ENCODE measurements at places on chromosomes 13 and 19.
A peak's percentile ranks its signal among the peaks of the same experiment; 100 is the strongest.

DNA sequence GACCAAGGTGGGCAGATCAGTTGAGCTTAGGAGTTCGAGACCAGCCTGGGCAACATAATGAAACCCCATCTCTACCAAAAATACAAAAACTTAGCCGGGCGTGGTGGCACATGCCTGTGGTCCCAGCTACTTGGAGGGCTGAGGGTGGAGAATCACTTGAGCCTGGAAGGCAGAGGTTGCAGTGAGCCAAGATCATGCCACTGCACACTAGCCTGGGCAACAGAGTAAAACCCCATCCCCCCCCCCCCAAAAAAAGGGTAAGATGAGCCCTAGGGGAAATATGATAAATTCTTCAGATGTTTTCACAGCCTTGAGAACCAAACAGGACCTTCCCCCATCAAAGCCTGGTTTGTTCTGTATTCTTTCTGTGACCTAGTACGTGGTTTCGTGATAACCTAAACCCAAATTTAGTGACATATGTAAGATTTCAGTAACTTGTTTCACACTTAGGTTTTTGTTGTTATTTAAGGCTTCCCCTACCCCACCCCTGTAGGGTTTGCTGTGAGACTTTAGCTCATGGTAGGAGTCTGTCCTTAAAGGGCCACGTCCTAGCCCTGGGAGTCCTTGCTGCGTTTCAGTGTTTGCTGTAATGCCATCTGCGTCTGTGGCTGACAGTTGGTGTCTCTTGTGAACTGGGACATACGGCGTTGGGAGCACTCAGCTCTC is 49.6 kb downstream of the MYO9B start:
- DNase-seq: no peak

DNA sequence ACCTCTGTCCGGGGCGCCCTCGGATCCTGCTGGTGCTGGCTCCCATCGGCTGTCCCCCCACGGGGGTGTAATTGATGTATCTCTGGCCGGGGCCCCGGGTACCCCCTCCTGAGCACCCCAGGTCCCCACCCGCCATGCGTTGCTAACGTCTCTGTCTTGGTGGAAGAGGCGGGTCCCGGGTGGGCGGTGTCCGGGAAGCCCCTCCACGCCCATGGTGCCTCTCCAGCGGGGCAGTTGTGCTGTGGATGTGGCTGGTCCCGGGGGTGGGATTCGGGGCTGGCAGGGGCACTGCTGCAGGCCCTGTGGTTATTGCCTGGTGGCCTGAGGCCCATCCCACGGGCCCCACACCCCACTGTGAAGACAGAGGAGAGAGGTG is 4.9 kb downstream of the DIRAS1 start:
- no peak for DNase-seq

GRCh38 chr19:47097396-47098201 is 16.0 kb downstream of the ZC3H4 start:
- no peak for DNase-seq

GRCh38 chr19:54561840-54562239 is 11.8 kb upstream of the LILRA2 start:
- DNase-seq: no peak

GRCh38 chr13:75946536-75947284 is 310.6 kb downstream of the LMO7 start:
- no peak for DNase-seq

GRCh38 chr13:78658630-78659449 is at the start of gene OBI1:
Gene OBI1, minus strand, starts transcription at chr13:78659155. Its CDS starts 35 bp downstream, at chr13:78659120.
- DNase-seq: peak; percentile 40

GRCh38 chr13:44045180-44045562 is 165.5 kb downstream of the LACC1 start:
- DNase-seq: no peak

- DNase-seq: no peak
These were observed 5.4 kb downstream of the KIR3DL3 start for GRCh38 chr19:54729416-54730188.

DNA sequence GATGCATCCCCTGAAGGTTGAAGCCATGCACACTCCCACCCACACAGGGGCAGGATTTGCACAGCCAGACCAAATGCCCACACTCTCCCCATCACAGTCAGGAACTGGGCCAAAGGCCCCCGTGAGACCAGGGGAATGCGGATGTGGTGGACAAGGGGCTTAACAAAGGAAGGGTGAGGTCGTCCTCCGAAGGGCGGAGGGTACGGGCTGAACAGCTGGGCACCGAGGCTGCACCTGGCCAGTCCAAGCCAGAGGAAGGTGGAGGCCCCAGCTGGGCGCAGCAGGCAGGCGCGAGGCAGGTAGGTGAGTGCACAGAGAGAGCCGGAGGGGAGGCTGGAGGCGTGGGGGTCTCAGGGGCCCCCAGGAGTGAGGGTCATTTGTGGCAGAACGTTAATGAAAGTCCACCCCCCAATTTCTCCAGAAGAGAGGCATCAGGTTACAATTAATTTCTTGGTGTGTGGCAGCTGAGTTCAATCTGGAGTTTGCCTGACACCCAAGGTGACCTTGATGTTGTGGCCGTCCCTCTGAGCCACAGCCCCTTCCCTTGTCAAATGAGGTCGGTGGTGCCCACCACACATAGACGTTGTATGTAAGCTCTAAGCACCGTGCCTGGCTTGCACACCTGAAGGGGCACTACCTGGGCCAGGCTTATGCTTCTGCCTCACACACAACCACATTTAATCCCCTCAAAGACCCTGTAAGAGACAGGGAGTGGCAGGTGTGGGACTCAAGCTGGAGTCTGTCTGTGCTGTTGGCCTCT is 2.9 kb downstream of the KLK15 start:
- no peak for DNase-seq

GRCh38 chr19:29289020-29289419 is 76.1 kb upstream of the UQCRFS1 start:
- DNase-seq: no peak

GRCh38 chr19:8192221-8192820 is 16.8 kb upstream of the CERS4 start:
- no peak for DNase-seq

DNA sequence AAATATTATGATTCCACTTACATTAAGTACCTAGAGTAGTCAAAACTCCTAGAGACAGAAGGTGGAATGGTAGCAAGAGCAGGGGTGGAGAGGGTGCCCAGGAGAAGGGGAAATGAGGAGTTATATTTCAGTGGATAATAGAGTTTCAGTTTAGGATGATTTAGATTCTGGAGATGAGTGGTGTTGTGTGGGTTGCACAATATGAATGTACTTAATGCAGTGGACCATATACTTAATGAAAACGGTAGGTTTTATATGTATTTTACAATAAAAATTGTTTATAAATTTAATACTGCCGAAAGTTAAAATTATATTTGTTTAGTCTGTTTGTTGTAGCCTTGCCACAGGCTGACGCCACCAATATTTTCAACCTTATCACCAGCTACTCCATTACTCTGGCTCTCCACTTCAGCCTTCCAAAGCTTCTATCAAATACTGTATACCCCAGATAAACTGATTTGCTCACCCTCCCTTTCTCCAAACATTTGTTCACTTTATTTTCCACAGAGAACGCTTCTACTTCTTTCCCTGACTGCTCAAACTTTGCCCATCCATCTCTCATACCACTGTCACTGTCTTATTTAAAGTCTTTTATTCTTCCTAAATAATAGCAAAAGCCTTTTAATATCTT is 1.4 kb upstream of the RBM26 start:
- DNase-seq: no peak

DNA sequence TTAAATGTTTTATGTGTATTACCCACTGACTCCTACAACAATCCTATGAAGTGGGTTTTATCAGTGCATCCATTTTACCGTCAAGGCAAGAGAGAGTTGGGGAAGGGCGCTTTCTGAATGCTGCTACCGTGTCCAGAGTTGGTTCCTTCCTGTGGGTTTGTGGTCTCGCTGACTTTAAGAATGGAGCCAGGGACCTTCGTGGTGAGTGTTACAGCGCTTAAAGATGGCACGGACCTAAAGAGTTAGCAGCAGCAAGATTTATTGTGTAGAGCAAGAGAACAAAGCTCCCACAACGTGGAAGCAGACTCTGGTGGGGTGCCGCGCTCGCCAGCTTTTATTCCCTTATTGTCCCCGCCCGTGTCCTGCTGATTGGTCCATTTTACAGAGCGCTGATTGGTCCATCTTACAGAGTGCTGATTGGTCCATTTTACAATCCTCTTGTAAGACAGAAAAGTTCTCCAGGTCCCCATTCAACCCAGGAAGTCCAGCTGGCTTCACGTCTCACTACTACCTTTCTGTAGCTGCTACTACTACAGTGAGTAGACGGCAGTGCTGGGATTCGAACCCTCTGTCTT is 6.1 kb downstream of the OSCAR start:
- DNase-seq: no peak

DNA sequence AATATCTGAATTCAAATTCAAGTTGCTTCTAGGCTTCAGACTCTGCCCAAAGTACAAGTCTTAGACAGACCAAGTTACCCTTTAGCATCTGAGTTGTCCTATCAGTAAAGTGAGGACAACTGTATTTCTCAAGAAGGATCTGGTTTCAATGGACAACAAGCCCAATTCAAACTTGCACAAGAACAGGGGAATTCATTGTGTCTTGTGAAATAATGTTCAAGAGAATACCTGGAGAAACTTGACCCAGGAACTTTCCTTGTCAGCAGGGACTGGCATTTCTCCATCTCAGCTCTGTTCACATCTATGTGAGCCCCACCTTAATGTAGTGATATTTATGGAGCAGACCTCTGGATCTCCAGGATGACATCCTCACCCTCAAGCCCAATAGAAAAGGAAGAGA is 894.9 kb upstream of the SLC10A2 start:
- DNase-seq: no peak

DNA sequence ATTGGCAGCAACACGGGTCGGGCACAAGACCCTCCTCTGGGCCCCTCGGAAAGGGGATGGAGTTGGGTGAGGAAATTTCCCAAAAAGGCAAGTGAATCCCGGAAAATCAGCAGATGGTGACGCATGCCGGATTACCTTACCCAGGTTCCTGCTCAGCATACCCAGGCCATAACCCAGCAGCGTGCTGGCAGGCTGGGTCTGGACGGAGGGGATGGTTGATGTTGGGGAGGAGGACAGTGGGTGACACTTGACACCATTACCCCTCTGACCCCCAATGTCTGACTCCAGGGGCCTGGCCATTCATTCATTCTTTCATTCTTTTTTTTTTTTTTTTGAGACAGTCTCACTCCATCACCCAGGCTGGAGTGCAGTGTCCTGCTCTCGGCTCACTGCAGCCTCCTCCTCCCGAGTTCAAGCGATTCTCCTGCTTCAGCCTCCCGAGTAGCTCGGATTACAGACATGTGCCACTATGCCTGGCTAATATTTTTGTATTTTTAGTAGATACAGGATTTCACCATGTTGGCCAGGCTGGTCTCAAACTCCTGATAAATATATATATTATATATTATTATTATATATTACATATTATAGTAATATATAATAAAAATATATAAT is 799 bp downstream of the PVR start:
- DNase-seq: no peak

DNA sequence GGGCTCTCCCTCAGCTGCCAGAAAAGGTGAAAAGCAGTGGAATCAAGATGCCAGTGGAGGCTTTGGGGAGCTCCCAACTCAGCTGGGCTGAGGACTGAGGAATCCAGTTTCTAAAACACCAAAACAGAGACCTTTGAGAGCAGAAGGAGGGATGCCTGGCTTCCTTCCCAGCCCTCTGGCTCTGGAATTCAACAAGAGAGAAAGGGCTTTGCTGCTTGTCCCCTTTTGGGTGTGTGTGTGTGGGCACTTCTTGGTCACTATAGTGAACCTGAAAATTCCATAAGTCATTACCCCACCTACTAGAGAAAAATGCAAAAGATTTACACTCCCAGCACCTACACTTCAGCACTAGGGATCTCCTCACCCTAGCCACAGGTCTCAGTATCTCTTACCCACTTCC is 30.3 kb upstream of the CYP2B6 start:
- no peak for DNase-seq

DNA sequence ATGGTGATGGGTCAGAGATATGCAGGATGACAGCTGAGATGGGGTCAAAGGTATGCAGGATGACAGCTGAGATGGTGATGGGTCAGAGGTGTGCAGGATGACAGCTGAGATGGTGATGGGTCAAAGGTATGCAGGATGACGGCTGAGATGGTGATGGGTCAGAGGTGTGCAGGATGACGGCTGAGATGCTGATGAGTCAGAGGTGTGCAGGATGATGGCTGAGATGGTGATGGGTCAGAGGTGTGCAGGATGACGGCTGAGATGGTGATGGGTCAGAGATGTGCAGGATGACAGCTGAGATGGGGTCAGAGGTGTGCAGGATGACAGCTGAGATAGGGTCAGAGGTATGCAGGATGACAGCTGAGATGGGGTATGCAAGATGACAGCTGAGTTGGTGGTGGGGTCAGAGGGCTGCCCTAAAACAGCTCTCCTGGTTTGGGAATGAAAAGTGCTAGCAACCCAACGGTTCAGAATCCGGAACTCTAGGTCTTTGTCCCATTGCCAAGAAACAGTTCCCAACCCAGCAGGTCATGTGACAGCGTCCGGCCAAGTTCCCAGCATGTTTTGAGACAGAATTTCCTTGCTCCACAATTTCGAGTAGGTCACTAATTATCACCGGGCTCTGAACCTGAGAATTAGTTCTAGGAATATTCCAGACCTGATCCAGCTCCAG is 3.2 kb downstream of the SELENOW start:
- no peak for DNase-seq

DNA sequence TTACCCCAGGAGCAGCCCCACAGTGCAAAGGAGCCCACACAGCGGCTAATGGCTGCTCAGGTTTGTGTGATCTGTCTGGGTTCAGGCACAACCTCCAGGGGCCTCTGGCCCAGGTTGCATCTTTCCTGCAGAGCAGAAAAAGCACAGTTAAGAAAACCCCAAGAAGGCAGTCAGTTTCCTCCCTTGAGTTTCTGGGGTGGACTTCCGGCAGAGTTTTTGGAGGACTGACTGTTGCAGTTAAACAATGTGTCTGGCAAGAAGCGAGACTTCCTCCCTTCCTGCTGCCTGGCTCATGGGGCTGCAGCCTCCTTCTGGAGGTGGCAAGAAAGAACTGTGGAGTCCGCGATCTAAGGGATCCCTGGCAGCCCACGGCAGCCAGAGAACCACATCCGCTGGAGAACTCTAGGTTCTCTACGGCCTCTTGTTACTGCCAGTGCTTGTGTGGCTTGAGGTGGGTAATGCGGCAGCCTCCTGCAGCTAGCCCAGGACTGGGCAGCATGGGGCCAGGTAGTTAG is 114.4 kb downstream of the ZDHHC20 start:
- no peak for DNase-seq

All from AG04449 (cell line).